T follicular helper cell (primary cell): ENCODE measurements at places on chromosomes 16 and 17.
A peak's percentile ranks its signal among the peaks of the same experiment; 100 is the strongest.

DNA sequence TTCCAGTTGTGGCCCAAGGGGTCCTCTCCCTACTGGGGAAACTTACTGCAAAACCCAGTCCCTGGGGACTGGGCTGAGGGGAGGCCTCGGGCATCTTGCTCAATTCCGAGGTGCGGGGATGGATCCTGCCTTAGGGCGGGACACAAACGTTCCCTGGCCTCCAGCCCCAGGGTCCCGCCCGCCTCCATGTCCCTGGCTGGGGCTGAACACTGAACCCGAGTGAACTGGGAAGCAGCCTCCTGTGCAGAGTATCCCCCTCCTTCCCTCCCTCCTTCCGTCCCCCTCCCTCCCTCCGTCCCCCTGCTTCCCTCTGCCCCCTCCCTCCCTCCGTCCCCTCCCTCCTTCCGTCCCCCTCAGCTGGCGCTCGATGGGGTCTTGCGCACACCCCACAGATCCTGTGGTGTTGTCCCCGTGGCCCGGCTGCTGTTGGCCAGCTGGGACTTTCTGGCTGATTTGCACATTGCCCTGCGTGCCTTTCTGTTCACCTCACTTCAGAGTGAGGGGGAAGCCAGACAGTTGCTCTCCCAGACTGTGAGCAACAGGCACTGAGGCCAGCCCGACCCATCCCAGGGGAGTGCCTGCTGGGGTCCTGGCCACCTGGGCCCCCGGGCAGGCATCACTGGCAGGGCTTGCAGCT lies 5.5 kb downstream of the TRAF7 start:
- no peak for DNase-seq

- no peak for DNase-seq
These were observed 21.0 kb upstream of the ACSF3 start for GRCh38 chr16:89072548-89073130.

DNA sequence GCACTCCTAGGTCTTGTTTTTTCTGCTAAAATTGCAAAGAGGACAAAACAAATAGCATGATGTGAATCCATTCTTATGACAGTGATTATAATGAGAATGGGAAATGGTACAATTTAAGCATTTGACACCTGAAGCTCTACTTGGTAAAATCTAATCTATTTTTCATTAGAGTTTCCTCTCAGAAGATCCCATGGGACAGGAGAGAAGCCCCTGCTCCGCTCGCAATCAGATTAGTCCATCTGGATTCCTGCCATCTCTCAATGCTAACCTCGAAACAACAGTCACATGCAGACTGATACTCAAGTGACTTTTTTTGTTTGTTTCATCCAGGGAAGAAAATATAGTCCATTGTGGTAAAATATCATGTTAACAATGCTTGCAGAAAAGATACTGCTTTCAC lies 107.4 kb upstream of the TOM1L1 start:
- DNase-seq, result no peak

DNA sequence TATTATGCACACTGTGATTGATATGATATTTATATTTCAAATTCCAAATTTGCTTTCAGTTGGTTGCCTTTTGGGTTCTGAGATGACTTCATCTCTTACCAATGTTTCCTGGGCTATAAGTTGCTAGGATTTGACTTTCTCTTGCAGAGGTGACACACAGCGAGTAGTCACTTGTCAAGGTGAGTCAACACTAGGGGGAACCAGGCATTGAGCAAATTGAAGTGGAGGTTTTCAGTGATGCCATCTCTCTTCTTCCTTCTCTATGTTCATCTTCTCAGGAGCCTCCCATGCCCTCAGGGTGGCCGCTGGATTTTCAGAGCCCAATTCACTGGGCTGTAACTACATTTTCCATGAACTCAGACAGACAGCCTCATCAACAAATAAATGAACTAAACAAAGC lies 6.0 kb upstream of the CPD start:
- no peak for DNase-seq

DNA sequence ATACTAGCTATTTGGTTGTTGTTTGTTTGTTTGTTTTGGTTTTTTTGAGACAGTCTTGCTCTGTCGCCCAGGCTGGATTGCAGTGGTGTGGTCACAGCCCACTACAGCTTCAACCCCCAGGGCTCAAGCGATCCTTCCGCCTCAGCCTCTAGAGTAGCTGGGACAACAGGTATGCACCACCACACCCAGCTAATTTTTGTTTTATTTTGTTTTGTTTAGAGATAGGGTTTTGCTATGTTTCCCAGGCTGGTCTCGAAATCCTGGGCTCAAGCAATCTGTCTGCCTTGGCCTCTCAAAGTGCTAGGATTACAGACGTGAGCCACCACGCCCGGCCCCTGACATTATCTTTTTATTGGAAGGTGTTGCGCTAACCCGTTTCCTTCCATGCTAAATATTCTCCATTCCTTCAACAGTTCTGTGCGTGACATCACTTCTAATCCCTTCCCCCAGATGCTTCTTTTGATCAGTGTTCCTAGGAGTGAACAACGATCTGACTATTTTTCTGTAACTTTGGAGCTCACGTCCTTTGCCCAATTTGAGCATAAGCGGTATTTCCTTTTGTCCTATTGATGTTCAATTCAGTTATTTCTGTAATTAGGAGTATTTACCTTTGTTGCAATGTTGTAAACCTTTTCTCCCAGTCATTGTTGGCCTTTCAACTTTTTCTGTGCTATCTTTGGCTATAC lies 30.2 kb upstream of the EMP2 start:
- DNase-seq, result no peak

- DNase-seq, result no peak
These were observed at the start of gene NTN3 for GRCh38 chr16:2471016-2471652. NTN3 (plus strand) TSS chr16:2471297; CDS start chr16:2471702, 405 bp downstream.

GRCh38 chr17:62923258-62924150 lies 42.5 kb upstream of the TANC2 start:
- DNase-seq, result no peak

DNA sequence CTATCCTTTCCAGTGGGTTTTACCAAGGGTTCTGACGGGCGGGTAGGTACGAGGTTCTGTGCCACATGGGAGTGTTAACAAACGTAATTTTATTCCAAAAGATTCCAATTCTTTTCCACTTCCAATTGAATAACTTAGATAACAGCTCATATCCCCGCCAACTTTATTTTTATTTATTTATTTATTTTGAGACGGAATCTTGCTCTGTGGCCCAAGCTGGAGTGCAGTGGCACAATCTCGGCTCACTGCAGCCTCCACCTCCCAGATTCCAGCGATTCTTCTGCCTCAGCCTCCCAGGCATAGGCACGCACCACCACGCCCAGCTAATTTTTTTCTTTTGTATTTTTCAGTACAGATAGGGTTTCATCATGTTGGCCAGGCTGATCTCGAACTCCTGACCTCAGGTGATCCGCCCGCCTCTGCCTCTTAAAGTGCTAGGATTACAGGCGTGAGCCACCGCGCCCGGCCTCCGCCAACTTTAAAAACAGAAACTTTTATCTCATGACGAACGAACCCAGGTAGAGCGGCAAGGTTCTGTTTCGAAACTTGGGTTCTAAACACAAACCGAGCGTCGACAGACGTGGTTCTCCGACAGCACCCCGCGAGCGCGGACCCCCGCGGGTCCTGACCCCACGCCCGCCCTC lies 613 bp downstream of the ECI1 start:
- peak; percentile 32 for DNase-seq
